Renal cortical epithelial cell (primary cell): ENCODE measurements at places on chromosomes 7 and 10. TPM values are rescaled to one million over a fixed set of nuclear protein-coding genes. Genes with fewer than 3 reads are reported as not detected.

The UNC5B gene
- total RNA-seq, result 0.35 and 0.80 TPM in 2 replicates

The FBXO24 gene
- total RNA-seq, result 0.35 TPM in 1 of 2 replicates, not detected in the other

The NAT16 gene
- total RNA-seq, result not detected in 2 replicates

The GHRHR gene
- total RNA-seq, result not detected in 2 replicates

The FGFR2 gene
- total RNA-seq, result 4.7 and 50.3 TPM in 2 replicates

The ATRNL1 gene
- total RNA-seq, result 5.0 and 12.3 TPM in 2 replicates

The GATA3 gene
- 0.52 and 3.9 TPM in 2 replicates for total RNA-seq

The FEZF1 gene
- total RNA-seq, result not detected in 2 replicates

The GRM3 gene
- not detected in 2 replicates for total RNA-seq

The CD36 gene
- total RNA-seq, result 0.52 and 0.70 TPM in 2 replicates

The AKR1D1 gene
- total RNA-seq, result not detected in 2 replicates

The PAPOLB gene
- total RNA-seq, result not detected in 2 replicates

The LEP gene
- total RNA-seq, result not detected in 2 replicates

The AGAP5 gene
- 1.0 and 3.4 TPM in 2 replicates for total RNA-seq

The GPR37 gene
- total RNA-seq, result 1.2 and 4.2 TPM in 2 replicates

The ITPRID1 gene
- not detected in 2 replicates for total RNA-seq

The C10orf71 gene
- not detected in 2 replicates for total RNA-seq
